ENCODE measurements at places on chromosomes 3 and 15. TPM values are rescaled to one million over a fixed set of nuclear protein-coding genes. Genes with fewer than 3 reads are reported as not detected.

IMPG2 gene
- 0.37 TPM for total RNA-seq

COPG1 gene
- 68.4 TPM for total RNA-seq

UBAP1L gene
- 6.9 TPM for total RNA-seq

TTC23 gene
- 12.3 TPM for total RNA-seq

FAM219B gene
- 15.6 TPM for total RNA-seq

CD86 gene
- total RNA-seq, result 4.0 TPM

SIDT1 gene
- total RNA-seq, result 1.5 TPM

CMC1 gene
- total RNA-seq, result 4.2 TPM

ULK4 gene
- 4.7 TPM for total RNA-seq

USP4 gene
- total RNA-seq, result 16.1 TPM

DNA sequence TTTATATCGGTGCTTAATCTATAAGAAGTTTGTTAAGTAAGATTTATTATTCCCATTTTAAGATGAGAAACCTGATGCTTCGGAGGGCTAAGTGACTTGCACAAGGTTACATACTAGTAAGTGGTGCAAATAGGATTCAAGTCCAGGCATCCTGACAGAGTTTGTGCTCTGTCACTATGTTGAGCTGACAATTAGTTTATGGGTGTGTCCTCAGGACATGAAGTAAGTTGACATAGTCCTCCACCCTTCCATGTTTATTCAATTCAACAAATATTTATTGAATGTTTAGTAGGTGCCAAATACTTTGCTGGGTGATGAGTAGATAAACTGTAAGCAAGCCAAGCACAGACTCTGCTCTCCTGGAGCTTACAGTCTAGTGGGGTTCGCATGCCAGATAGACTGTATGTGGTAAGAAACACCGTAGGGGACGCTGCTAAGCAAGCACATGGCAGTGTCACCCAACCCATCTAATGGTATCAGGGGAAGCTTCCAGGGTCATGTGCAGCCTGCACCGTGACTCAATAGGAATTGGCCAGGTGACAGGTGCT lies 342.7 kb upstream of the SATB1 start:
- no peaks in the 10 kb centered on the region for H3K36me3 ChIP-seq
- no peak overlapping the region for H3K27ac ChIP-seq
- no peak for DNase-seq
- no peaks in the 10 kb centered on the region for H3K4me1 ChIP-seq
- no peaks in the 10 kb centered on the region for H3K27me3 ChIP-seq

- DNase-seq, result no peak
- H3K4me1 ChIP-seq, result no peaks in the 10 kb centered on the region
- no peak overlapping the region for H3K27ac ChIP-seq
- no peaks in the 10 kb centered on the region for H3K36me3 ChIP-seq
Measured at GRCh38 chr3:174758943-174759342, 100.2 kb upstream of the NAALADL2 start.

DNA sequence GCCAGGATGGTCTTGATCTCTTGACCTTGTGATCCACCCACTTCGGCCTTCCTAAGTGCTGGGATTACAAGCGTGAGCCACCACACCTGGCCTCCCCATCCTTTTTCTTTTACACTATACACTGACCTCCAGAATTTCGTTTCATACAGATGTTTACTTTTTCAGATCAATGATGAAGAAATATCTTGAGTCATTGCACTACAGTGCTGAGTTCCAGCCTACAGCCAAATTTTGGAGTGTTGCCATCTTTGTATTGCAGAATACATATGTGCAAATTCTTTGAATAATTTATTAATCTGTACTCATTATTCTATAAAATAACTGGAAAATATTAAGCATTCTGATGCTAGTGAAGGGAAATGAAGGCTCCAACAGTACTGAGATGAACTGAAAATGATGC lies 12.5 kb downstream of the ZPLD1 start:
- no peak overlapping the region for H3K27ac ChIP-seq
- no peak for DNase-seq
- no peak overlapping the region for H3K4me3 ChIP-seq
- no peaks in the 10 kb centered on the region for H3K27me3 ChIP-seq
- H3K4me1 ChIP-seq, result no peaks in the 10 kb centered on the region

DNA sequence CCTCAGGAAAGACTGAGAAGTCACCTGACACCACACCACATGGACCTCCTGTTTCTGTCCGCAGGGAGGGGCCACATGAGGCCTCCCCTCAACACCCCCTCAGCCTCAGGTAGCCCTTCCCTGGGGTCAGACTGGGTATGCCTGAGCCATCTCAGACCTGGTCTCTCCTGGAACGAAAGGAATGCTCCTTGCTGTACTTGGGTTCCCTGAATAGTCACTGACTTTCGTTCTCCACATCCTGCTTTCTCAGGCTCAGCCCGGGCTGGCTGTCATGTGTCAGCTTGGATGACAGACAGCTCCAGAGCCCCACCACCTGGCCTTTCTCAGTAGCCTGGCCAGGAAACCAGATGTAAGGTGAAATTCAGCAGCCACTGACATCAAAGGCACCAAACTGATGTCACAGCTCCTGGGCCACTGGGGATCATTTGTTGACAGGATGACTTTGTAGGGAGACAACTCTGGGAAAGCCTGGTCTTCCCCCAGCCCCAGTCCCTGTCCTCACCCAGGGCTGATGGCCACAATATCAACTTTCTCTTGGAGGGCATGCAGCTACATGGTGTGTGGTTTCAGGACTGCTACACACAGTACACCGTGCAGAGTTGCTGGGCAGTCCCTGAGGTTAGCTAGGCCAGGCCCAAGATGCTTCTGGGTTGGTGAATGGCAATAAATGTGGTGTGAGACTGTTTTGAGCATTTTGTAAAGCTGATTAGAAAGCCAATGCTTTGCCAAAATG lies 141.4 kb upstream of the MRPS22 start:
- no peak overlapping the region for H3K4me3 ChIP-seq
- no peak for DNase-seq
- no peaks in the 10 kb centered on the region for H3K27me3 ChIP-seq
- H3K27ac ChIP-seq, result no peak overlapping the region
- no peaks in the 10 kb centered on the region for H3K36me3 ChIP-seq

DNA sequence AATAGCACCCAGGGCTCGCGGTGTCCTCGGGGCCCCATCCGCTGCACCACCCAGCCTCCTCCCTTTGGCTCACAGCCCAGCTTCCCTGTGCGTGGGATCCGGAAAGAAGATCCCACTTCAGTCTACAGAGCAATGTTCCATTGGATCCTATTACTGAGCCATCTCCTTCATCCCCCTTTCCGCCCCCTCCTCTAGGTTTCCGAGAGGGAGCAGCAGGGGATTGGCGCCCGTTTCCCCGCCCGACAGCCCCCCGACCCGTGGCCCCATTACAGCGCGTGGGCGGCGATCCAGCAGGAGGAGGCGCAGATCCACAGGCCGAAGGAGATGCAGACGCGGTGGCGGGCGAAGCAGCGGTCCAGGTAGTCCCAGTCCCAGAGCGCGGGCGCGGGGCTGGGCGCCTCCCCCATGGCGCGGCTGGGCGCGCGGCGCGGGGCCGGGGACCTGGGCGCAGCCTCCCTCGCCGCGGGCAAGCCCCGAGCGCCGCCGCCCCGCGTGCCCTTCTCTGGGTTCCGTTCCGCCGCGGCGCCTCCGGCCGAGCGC lies 340 bp downstream of the TMEM44 start:
- H3K27me3 ChIP-seq, result no peaks in the 10 kb centered on the region
- peaks cover 1% of the 10 kb centered on the region for H3K36me3 ChIP-seq
- peak; percentile 41 for DNase-seq
- peaks cover 12% of the 10 kb centered on the region for H3K4me1 ChIP-seq
- H3K4me3 ChIP-seq, result peak overlapping the region; percentile 23

DNA sequence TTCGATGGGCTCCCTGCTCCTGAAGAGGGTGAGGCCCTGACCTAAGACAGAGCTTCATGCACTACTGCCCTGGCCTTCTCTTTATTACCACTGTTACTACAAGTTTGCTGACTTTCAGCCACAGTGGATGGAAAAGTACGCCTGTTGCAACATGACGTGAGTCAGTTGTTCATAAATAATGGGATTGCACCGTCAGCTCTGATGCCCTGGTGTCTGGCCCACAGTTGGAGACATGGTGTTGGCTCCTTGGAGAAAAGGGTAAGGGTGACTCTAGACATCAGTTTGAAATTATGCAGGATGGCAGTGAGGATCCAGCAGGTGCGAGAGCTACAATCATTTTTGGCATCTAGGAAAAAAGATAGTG lies 5.5 kb downstream of the PAQR5 start:
- H3K27me3 ChIP-seq, result peaks cover 3% of the 10 kb centered on the region
- H3K36me3 ChIP-seq, result no peaks in the 10 kb centered on the region
- H3K4me3 ChIP-seq, result no peak overlapping the region
- H3K4me1 ChIP-seq, result no peaks in the 10 kb centered on the region

DNA sequence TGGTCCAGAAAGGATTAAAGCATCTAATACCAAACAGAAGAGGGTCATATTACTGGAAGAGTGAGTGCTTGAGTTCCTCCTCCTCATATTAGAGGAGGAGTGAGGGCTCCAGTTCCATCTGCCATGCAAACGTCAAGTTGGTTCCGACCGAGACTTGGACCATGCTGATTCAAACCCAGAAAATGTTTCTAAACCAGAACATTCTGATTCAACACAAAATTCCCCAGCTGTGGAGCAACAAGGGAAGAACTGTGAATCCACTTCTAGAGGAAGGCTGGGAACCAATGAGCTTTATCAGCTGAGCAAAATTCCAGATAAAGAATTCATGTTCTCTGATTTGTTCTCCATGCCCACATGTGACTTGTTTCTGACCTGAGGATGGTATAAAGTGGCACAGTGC lies 135.6 kb upstream of the WNT5A start:
- H3K36me3 ChIP-seq, result no peaks in the 10 kb centered on the region
- no peak overlapping the region for H3K4me3 ChIP-seq
- H3K4me1 ChIP-seq, result no peaks in the 10 kb centered on the region

DNA sequence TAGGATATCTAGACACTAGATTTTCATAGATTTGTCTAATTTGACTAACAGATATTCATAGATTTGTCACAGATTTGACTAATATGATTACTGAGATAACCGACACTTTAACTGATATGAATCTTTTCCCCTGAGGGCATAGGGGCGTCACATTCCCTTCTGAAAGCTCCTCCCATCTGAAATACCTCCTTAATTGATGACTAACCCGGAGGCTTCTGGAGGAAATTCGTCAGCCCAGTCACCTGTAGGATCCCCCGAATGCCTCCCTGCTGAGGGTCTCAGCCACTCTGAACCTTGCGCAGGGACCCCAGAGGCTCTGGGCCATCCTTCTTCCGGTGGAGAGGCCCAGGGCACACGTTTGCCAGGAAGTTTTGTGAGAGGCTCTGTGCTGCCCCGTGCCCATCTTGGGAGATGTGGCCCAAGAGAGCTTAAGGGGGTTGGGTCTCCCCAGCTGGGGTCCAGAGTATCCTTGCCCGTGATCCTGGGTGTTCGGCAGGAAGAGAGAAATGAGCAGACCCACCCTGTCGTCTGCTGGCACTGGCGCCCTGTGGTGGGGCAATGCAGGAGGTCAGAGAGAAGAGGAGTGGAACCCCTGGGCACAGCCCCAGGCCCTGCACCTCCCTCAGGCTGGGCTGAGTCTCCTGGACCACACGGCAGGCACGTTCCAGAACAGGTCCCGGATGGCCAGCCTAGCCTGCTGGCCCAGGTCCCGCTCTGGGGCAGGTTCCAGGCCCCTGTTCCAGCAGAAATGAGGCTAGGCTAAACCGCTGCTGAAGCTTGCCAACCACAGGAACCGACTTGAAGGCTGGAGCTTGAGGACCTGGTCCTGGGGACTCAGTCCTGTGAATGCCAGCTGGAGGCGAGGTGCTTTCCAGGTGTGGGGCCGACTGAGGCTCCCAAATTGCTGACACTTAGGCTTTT lies 1.7 kb downstream of the PLA2G4D start:
- DNase-seq, result no peak
- H3K27me3 ChIP-seq, result no peaks in the 10 kb centered on the region
- H3K4me1 ChIP-seq, result no peaks in the 10 kb centered on the region
- H3K27ac ChIP-seq, result no peak overlapping the region
- H3K4me3 ChIP-seq, result no peak overlapping the region
- H3K36me3 ChIP-seq, result no peaks in the 10 kb centered on the region

DNA sequence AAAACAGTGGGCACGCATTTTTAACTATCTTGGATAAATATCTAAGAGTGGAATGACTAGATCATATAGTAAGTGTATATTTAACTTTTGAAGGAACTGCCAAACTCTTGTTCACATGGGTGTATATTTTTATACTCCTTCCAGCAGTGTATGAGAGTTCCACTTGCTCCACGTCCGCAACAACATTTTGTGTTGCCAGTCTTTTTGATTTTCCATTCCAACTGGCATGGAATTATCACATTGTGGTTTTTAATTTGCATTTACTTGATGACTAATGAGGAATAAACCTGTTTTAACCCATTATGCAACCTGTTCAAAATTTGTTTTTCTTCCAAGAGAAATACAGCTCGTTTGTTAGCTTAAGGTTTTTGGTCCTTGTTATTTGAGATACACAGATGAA lies 51.6 kb downstream of the ZNF621 start:
- H3K4me3 ChIP-seq, result no peak overlapping the region
- no peaks in the 10 kb centered on the region for H3K27me3 ChIP-seq
- no peak for DNase-seq
- no peak overlapping the region for H3K27ac ChIP-seq

DNA sequence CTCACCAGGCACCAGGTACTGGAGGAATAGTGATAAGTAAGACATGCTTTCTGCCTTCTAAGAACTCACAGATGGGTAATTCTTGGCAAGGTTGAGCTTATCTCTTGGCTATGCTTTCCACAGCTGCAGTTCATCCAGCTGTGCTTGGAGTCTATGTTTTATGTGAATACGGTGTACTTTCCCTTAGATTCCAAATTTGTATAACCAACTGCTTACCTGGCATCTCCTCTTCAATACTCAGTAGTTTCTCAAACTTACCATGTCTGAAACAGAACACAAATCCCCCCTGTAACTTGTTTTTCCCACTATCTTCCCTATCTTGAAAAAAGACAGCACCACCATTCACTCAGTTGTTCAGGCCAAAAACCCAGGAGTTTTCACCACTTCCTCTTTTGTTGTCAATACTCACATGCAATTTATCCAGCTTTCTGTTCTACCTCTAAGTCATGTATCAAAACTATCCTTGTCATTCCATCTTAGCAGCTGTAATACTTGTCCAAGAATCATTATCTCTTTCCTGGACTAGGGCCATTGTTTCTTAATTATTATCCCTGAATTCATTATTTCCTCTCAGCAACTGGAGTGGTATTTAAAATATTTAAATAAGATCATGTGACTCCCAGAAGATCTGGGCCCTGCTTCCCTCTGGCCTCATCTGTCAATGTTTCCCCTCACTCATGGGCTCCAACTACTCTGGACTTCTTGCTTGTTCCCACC lies 32.6 kb downstream of the COL6A5 start:
- H3K36me3 ChIP-seq, result no peaks in the 10 kb centered on the region
- no peak overlapping the region for H3K27ac ChIP-seq
- no peak for DNase-seq
- H3K4me1 ChIP-seq, result no peaks in the 10 kb centered on the region

GRCh38 chr3:149203758-149204157 lies 17.9 kb downstream of the CP start:
- H3K27me3 ChIP-seq, result no peaks in the 10 kb centered on the region
- H3K36me3 ChIP-seq, result peaks cover 57% of the 10 kb centered on the region
- no peak for DNase-seq
- H3K27ac ChIP-seq, result no peak overlapping the region
- H3K4me1 ChIP-seq, result peaks cover 4% of the 10 kb centered on the region

- no peak overlapping the region for H3K4me3 ChIP-seq
- H3K27me3 ChIP-seq, result no peaks in the 10 kb centered on the region
- H3K36me3 ChIP-seq, result no peaks in the 10 kb centered on the region
Measured at GRCh38 chr15:81087694-81088093, 46.4 kb upstream of the CFAP161 start.

- H3K4me3 ChIP-seq, result no peak overlapping the region
- H3K27ac ChIP-seq, result peak overlapping the region; percentile 59
- H3K36me3 ChIP-seq, result no peaks in the 10 kb centered on the region
- H3K27me3 ChIP-seq, result peaks cover 7% of the 10 kb centered on the region
- H3K4me1 ChIP-seq, result no peaks in the 10 kb centered on the region
Measured at GRCh38 chr15:95327661-95328060, 1002.8 kb upstream of the NR2F2 start.

Measured in liver (tissue), 10 donors.